B cell (primary cell): ENCODE measurements at places on chromosomes 4 and X. TPM values are rescaled to one million over a fixed set of nuclear protein-coding genes. Genes with fewer than 3 reads are reported as not detected.

GRCh38 chr4:123232439-123232838 is 164.2 kb upstream of the SPRY1 start:
- H3K36me3 ChIP-seq = no peaks in the 10 kb centered on the region
- H3K4me3 ChIP-seq = no peak overlapping the region
- no peaks in the 10 kb centered on the region for H3K27me3 ChIP-seq
- no peak for DNase-seq
- H3K4me1 ChIP-seq = no peaks in the 10 kb centered on the region
- H3K27ac ChIP-seq = no peak overlapping the region

Gene POU4F2
- polyA plus RNA-seq = not detected in 2 replicates

DNA sequence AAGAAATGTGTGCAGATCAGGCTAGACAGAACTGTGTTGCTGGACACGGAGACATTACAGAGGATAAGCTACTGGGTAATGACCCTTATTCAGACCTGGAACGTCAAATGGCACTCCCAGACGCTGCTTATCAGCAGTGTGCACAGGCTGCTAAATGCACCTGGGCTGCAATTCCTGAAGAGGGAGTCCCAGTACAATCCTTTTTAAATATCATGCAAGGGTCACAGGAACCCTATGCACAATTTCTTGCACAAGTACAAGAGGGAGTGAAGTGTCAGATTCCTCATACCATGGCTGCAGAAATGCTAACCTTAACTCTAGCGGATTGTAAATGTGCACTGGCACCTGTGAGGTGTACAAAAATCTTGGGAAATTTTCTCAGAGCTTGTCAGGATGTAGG is 16.9 kb downstream of the SPIN2B start:
- no peaks in the 10 kb centered on the region for H3K4me1 ChIP-seq
- no peak overlapping the region for H3K4me3 ChIP-seq
- H3K27me3 ChIP-seq = no peaks in the 10 kb centered on the region
- DNase-seq = no peak
- H3K27ac ChIP-seq = no peak overlapping the region

DNA sequence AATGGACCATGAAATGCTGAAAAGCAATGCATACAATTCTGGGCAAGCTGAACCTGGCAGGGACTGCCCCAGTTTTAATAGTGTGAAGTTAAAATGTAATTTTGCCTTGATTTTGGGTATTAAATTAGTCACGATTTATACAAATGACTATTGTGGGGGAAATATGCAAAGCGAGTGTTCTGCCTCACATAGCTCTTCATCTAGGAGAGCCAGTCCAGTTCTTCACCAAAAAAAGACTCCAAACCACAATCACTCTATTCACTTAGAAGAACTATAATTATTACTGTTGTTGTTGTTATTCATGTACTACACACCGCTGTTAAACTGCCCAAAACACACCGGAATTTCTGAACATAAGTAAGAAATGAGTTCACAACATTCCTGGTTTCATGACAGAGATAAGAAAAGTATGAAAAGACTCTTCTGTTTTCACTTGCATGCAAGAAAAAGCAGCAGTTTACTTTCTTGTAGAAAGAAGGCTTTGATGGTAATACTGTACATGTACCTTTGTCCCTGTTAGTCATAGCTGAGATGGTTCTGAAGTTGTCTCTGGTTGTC is 101.9 kb downstream of the QRFPR start:
- no peak overlapping the region for H3K4me3 ChIP-seq
- no peak overlapping the region for H3K27ac ChIP-seq
- H3K27me3 ChIP-seq = no peaks in the 10 kb centered on the region
- no peaks in the 10 kb centered on the region for H3K36me3 ChIP-seq
- DNase-seq = no peak

GRCh38 chr4:10577508-10578426 is 106.8 kb downstream of the CLNK start:
- H3K27ac ChIP-seq = no peak overlapping the region
- H3K27me3 ChIP-seq = no peaks in the 10 kb centered on the region
- no peak for DNase-seq
- H3K36me3 ChIP-seq = no peaks in the 10 kb centered on the region

Gene DUSP9
- polyA plus RNA-seq = not detected in 2 replicates

DNA sequence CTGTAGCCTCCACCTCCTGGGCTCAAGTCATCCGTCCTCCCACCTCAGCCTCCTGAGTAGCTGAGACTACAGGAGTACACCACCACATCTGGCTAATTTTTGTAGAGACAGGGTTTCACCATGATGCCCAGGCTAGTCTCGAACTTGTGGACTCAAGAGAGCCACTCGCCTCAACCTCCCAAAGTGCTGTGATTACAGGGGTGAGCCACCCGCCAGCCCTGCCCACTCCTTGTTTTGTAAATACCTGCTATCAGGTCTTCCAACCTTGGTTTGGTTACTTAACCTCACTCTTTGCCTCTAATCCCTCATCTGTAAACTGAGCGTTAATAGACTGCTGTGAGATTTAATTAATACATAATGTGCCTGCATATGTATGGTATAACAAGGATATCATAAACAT is 803 bp downstream of the CNGA1 start:
- peaks cover 15% of the 10 kb centered on the region for H3K4me1 ChIP-seq
- H3K4me3 ChIP-seq = no peak overlapping the region
- DNase-seq = no peak
- H3K36me3 ChIP-seq = no peaks in the 10 kb centered on the region
- no peak overlapping the region for H3K27ac ChIP-seq
- peaks cover 2% of the 10 kb centered on the region for H3K27me3 ChIP-seq

- peaks cover 18% of the 10 kb centered on the region for H3K4me1 ChIP-seq
- H3K4me3 ChIP-seq = no peak overlapping the region
- H3K36me3 ChIP-seq = no peaks in the 10 kb centered on the region
Measured at GRCh38 chr4:173531086-173531965, 1.3 kb upstream of the HAND2 start.

- no peak for DNase-seq
- H3K4me3 ChIP-seq = no peak overlapping the region
- H3K27ac ChIP-seq = no peak overlapping the region
- no peaks in the 10 kb centered on the region for H3K36me3 ChIP-seq
Measured at GRCh38 chr4:60443068-60443467, 757.1 kb upstream of the ADGRL3 start.

Gene MAGEB1
- polyA plus RNA-seq = not detected in 2 replicates

DNA sequence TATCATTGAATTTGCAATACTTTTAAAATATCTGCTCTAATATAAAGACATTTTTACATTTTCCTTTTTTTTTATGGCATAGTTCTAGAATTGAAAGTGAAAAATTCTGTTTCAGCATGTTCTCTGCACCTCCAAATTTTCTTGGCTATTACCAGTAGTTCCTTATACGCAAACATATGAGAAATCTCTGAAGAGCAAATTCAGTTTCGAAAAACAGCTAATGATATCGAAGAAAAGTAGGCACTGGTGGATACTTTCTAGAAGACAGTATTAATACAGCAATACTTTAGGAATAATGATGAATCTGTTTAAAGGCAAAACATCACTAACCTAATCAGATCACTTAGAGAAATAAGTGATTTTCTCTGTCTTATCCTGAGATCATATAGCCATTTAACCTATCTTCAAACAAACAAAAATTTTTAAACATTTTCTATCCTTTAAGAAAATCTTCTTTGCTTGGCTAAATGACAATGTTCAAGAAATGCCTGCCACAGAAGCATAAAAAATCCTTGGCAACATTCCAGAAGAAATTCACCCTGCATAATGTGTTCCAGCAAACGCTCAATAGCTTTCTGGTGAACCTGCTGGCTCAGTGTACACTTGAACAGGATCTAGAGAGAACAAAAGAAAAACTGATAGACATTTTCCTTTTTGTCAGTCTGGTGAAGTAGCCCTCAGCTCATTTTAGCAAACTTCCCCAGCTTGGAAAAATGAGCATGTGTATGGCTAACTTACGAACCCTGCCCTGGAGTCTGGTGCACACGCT is 51.2 kb upstream of the KLF3 start:
- DNase-seq = no peak
- H3K36me3 ChIP-seq = no peaks in the 10 kb centered on the region
- no peak overlapping the region for H3K27ac ChIP-seq
- H3K4me3 ChIP-seq = no peak overlapping the region
- peaks cover 7% of the 10 kb centered on the region for H3K4me1 ChIP-seq

DNA sequence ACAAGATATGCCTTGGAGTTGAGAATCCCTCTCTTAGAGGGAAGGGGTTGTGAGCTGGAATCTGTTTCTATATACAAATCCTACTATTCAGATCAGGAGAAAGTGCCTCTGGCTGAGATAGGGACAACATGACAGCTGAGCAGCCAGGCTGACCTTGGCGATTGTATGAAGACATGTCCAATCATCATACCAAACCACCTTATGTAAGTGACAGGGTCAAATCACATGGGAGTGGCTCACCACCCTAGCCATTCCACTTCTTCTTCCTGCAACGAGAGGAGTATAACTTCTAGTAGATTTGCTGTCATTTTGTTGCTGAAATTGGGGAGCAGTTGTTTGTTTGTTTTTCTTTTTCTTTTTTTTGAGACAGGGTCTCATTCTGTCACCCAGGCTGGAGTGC is 48.3 kb upstream of the TMEM150C start:
- no peak overlapping the region for H3K4me3 ChIP-seq
- no peak for DNase-seq
- H3K4me1 ChIP-seq = no peaks in the 10 kb centered on the region
- no peaks in the 10 kb centered on the region for H3K27me3 ChIP-seq
- no peaks in the 10 kb centered on the region for H3K36me3 ChIP-seq

Gene ENPP6
- polyA plus RNA-seq = 0.01 and 0.23 TPM in 2 replicates

- no peak overlapping the region for H3K4me3 ChIP-seq
- H3K4me1 ChIP-seq = no peaks in the 10 kb centered on the region
- H3K27me3 ChIP-seq = no peaks in the 10 kb centered on the region
- peaks cover 24% of the 10 kb centered on the region for H3K36me3 ChIP-seq
Measured at GRCh38 chr4:17489123-17489522, 22.8 kb downstream of the QDPR start.

DNA sequence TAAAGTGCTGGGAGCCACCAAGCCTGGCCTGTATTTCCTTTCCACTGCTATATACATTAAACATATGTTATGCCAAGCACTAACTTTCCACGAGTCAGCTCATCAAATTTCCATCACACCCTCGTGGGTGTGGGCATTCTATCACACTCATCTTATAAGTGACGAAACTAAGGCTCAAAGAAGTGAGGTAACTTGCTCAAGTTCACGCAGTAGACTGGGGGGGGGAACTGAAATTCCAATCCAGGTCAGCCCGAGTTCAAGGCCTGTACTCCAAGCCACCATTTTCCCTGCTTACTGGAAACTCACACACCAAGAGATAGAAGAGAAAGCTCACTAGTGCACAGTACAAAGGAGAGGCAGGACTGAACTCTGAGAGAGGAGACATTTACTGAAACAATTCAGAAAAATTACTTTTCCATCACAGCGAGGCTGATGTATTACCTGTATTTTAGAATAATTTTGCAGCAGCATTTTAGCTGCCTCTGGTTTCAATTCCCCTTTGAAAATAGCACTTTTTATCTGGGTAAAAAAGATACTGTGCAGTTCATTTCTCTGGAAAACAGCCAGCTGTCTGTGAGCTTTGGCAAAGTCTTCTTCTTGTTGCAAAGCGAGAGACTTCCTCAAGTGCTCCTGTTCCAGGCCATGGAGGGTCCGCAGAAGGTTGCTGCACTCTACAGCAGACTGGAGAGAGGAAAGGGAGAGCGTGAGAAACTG is 76.8 kb downstream of the EVC2 start:
- DNase-seq = no peak
- no peak overlapping the region for H3K27ac ChIP-seq
- H3K4me3 ChIP-seq = no peak overlapping the region
- H3K27me3 ChIP-seq = no peaks in the 10 kb centered on the region
- no peaks in the 10 kb centered on the region for H3K4me1 ChIP-seq

DNA sequence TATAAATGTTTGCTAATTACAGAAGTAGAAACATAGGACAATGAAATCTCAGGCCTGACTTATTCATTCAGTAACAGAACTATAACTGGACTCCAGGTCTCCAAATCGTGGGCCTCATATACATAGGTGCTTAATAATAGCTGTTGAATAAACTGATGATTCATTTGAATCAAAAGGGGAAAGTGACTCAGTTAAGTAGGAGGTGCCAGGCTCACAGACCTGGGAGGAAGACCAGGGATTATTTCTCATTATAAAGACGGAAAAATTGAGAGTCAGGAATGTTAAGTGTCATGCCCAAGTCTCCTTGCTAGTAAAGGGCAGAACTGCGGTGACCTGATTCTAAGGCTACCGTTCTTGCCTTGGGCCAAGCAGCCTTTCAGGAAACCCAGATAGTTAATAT is 131.5 kb downstream of the HS3ST1 start:
- H3K27me3 ChIP-seq = no peaks in the 10 kb centered on the region
- no peak overlapping the region for H3K27ac ChIP-seq
- no peaks in the 10 kb centered on the region for H3K36me3 ChIP-seq
- no peak overlapping the region for H3K4me3 ChIP-seq

DNA sequence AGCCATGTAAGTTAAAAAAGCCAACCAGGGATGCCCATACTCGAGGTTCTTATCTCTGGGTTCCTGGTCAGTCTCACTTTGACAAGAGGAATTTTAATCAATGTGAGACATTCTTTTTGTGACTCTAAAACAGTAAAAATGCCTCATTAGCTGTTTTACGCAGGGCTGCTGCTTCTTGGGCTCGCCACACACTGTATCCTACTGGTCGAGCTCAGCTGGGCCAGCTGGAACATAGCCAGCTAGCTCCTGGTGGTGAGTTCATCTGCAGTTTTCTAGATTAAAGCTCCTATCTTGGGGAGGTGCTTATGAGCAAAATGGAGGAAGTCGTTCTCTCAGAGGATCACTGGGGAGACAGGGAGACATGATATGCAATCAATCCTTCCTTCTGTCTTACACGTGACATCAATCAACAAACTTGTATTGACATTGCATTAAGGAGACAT is 55.9 kb upstream of the LEF1 start:
- no peak overlapping the region for H3K27ac ChIP-seq
- H3K4me1 ChIP-seq = no peaks in the 10 kb centered on the region
- DNase-seq = no peak
- no peaks in the 10 kb centered on the region for H3K36me3 ChIP-seq
- no peaks in the 10 kb centered on the region for H3K27me3 ChIP-seq
- H3K4me3 ChIP-seq = no peak overlapping the region

DNA sequence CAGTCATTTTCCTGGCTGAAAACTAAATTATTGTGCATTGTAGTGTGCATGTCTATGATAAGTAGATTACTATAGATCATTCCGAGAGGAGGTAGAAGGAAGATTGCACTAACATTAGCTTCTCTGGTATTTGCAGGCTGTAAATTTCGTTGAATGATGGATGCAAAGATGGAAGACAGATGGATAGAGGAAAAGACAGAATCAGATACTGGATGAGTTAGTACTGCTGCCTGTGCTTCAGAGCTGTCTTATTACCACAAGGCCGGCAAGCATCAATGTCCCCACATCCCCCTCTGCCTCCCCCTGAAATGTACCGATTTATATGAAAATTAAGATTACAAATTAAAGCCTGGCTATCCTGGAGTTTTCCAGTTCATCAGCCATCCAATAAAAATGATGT is 17.7 kb downstream of the NAA11 start:
- H3K27ac ChIP-seq = no peak overlapping the region
- H3K27me3 ChIP-seq = no peaks in the 10 kb centered on the region
- no peaks in the 10 kb centered on the region for H3K4me1 ChIP-seq
- no peak for DNase-seq
- H3K36me3 ChIP-seq = no peaks in the 10 kb centered on the region

Gene PCDH7
- polyA plus RNA-seq = not detected in 2 replicates

Gene CYTL1
- polyA plus RNA-seq = not detected in 2 replicates

Gene CFI
- polyA plus RNA-seq = not detected in 2 replicates
